Omental fat pad (tissue), 4 donors: ENCODE measurements at places on chromosomes 2 and 18. TPM values are rescaled to one million over a fixed set of nuclear protein-coding genes. Genes with fewer than 3 reads are reported as not detected.

GRCh38 chr18:71398531-71398930 is 1109.7 kb downstream of the SOCS6 start:
- DNase-seq, result no peak

DNA sequence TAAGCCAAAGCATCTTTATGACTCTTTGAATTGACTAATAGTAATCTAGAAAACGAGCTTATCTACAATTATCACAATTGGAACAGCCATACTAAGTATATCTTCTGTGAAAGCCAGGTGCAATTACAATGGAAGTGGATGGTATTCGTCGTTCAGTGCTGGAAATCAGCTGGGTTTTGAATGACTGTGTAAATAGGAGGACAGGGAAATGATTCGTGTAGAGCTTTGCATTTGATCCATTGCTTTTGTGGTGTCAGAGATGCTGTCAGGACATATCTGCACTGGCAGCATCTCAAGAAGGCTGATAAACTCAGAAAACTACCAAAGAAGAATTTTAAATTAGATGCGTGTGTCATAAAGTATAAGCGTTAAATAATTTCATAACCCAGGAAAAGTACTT is 187.1 kb downstream of the ZNF407 start:
- no peak for DNase-seq

DNA sequence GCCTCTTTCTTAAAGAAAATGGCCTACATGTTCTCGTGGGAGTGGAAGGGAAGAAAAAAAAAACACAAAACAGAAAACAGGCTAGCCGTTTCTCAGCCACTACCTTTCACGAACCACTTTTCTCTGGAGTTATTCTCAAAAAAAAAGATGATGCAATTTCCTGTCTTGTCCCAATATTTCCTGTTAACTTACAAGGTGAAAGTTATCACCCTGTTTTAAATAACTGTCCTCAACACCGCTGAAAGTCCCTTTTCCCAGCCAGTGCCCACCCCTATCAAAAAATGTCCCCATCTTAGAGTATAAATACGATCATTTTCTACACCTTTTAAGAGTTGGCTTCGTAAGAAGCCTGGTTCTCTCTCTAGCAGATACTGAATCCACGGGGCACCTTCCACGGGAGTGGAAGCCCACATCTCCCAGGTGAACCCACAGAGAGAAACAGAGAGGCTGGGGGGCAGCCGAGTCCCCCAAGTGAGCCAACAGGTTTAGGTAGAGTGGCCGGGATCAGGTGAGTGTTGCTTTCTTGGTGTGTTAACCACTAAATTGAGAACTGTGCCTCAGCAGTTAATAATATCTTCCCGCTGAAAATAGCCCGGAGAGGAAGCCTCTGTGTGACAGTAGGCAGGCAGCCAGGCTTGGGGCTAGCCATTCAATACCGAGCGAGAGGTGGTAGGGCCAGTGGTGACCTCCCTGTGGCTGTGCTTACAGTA is 15.9 kb downstream of the SMAD7 start:
- no peak for DNase-seq

DNA sequence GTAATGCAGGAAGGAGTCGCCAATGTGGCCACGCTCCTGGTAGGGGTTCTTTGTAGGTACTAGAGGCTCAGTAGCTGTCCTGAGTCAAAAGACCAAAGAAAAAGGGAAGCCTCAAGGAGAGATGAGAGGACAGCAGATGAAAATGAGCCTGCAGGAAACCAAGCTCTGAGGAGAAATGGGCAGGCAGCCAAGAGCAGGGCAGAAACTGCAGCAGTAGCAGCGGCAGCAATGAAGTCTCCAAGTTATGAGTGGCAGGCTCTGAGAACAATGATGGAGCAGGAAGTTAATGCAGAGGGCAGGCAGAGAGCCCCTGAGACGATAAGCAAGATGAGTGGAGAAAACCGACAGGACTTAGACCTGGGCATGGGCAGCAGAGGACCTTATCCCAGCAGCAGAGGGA is 48.2 kb upstream of the TMEM200C start:
- no peak for DNase-seq

DNA sequence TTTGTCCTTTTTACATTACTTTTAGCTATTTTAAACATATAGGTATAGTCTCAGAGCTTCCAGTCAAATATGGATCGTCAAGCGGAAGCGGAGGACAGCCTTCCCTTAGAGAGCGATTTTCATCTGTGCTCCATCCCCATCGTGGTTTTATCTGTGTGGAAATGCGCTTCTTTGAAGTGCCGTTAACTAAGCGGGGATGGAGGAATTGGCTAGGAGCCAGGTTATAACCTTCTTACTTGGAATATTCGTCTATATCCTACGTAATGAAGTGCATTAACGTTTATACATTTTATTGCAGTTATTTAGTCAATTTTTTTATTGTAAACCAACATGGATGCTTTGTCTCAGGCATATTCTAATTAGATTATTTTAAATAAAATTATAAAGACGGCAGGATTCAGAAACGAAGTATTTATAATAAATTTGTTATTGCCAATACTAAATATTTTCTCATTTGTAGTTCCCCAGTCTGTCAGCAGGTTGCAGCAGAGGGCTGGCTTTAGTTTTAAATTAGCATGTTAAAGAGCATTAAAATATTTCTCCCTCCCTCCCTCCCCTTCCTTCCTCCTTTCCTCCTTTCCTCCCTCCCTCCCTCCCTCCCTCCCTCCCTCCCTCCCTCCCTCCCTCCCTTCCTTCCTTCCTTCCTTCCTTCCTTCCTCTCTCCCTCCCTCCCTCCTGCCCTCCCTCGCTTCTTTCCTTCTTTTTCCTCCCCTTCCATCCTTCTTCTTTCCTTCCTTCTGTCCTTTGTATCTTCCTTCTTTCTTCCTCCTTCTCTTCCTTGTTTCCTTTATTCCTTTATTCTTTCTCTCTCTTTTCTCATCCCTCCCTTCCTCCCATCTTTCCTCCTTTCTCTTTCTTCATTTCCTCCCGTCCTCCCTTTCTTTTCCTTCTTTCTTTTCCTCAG is 80.6 kb upstream of the DOCK10 start:
- no peak for DNase-seq

Gene RALB
- total RNA-seq, result 54.9 TPM

DNA sequence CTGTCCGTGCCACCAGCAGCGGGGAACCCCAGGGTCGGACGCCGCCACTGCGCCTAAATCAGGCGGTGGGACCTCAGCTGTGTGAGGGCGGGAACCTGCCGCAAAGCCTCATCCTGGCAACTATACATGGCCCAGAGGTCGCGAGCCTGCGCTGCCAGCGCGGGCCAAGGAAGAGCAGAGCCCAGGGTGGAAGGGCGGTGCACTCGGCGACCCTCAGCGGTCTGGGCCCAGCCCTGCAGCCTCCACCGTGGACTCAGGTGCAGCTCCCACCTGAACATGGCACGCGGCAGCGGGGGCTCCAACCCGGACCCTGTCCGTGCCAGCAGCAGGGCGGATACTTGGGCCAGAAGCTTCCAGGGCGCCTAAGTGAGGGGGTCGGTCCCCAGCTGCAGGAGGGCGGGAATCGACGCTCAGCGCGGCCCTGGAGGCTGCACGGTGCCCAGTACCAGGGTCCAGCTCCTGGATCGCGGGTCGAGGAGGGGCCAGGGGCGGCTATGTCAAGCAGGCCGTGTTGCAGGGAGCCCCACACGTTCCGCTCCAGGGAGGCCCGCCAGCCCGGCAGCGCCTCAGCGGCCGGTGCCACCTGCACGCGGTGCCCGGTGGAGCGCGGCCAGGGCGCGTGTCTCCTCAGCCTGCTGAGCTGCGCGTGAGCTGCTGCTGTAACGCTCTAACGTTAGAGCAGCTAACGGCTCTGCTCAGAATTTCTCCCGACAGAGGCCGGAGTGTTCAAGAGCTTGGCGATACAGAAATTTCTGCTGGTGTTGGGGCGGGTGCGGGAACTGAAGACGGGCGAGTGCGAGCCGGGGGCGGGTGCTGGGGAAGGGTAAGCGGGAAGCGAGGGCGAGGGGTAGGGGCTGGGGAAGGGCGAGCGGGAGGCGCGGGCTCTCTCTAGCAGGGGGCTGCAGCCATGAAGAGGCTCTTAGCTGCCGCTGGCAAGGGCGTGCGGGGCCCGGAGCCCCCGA is at the start of gene ANKRD30B:
Gene ANKRD30B, plus strand, starts transcription at position 660 of the 962 bp plus-strand sequence. Its CDS starts 248 bp downstream, at position 908.
- DNase-seq, result no peak

GRCh38 chr2:10265329-10266132 is 37.2 kb upstream of the HPCAL1 start:
- DNase-seq, result peak; percentile 0

DNA sequence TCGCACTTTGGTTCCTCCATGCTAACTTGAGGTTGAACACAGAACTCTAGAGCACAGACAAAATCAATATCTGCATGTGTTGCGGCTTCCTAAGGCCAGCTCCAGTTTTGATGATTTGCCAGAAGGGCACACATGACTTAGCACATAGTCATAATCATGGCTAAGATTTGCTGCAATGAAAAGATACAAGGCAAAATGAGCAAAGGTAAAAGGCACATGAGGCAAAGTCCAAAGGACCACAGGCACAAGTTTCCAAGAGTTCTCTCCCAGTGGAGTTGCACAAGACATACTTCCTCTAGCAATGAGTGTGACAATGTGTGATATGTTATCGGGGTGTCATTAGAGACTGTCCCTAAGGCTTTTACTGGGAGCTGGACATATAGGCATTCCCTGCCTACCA is 24.2 kb upstream of the CXXC1 start:
- DNase-seq, result no peak

Gene UBXN4
- total RNA-seq, result 60.1 TPM

Gene SERPINB12
- total RNA-seq, result not detected

DNA sequence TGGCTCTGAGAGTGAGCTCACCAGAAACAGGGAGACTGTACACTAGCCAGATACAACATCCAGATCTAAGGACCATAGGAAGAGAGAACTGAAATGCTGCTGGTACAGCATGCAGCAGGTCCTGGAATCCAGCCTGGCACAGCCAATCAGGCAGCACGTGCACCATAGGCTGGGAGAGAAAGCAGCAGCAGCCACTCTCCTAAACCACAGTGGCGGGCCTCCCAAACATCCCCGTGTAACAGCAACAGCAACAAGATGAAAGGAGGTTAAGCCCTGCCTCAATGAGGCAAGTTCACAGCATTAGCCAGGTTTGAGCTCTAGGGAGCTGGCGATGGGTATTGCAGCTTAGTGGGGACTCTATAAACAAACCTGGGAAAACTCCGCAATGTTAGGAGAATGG is 192.0 kb downstream of the EPHA4 start:
- no peak for DNase-seq

DNA sequence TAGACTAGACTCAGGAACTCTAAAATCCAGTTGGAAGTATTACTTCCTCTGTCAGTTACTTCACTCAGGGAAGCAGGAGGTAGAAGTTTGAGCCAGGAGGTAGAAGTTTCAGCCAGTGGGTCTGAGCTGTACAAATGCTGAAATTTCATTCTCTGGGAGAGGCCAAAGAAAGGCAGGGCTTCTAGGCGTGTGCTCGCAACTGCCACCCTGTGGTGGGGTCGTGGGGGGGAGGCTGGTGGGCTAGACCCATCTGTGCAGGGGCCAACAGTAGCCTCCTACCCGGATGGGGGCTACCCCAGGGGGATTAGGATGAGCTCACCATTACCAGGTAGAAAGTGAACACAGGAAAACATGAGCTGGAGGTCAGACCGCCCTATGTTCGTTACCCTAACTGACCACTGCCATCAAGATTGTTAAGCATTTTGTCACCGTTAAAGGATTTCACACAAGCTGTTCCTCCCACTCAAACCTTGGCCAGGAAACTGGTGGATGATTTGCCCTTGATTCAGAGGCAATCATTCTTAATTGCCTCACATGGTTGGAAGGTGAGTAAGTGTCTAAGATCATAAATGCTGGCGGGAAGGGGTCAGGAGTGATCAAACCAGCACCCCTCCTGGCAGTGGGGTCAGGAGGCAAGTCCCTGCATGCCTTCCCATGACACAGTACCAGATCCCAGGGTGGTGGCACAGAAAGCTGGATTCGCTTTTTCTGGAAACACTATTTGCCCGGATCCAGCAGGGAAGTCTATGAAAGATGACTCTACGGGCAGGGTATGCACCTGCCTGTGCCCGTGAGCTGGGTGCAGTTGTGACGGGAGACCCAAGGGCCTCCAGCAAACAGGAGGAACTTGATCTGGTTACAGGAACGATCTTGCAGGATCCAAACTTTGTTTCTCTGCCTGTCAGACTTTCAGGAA is 5.2 kb upstream of the FHL2 start:
- DNase-seq, result no peak

DNA sequence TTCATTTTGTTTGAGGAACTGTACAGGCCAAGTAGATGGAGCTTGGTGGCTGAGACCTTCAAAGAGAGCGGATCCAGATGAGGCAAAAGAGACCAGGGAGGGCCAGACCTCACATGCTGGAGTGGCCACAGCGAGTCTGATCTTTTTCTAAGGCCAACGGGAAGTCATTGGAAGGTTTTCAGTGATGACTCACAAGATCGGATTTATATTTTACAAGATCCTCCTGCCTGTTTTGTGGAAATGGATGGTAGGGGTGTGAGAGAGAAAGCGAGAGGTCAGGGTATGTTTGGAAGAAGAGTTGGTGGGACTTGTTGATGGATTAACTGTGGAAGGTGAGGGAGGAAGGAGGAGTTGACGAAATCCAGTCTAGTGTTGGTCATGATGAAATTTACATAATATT is 44.6 kb upstream of the TUBA3D start:
- DNase-seq, result no peak

Gene EFR3B
- total RNA-seq, result 2.2 TPM

GRCh38 chr2:112644155-112644932 is 1.4 kb upstream of the SLC20A1 start:
- DNase-seq, result no peak
